Liver (tissue), 10 donors: ENCODE measurements at places on chromosomes 11 and 22. TPM values are rescaled to one million over a fixed set of nuclear protein-coding genes. Genes with fewer than 3 reads are reported as not detected.

Gene CARD18
- total RNA-seq, result not detected

Gene SIK3
- total RNA-seq, result 17.6 TPM

Gene CARD16
- total RNA-seq, result 10.0 TPM

Gene TEF
- total RNA-seq, result 8.8 TPM

Gene SULT4A1
- 0.08 TPM for total RNA-seq

Gene CLTCL1
- total RNA-seq, result 4.8 TPM

Gene C22orf23
- not detected for total RNA-seq

Gene OR52N4
- 0.14 TPM for total RNA-seq

Gene GLYAT
- total RNA-seq, result 142 TPM

Gene PKDREJ
- 0.05 TPM for total RNA-seq

Gene CAVIN3
- total RNA-seq, result 4.0 TPM

Gene ANO5
- total RNA-seq, result 1.3 TPM

Gene INS
- total RNA-seq, result 0.37 TPM

Gene LRRC56
- 0.17 TPM for total RNA-seq

Gene GLB1L3
- not detected for total RNA-seq

Gene CYTH4
- 9.9 TPM for total RNA-seq

Gene GTSE1
- 13.9 TPM for total RNA-seq

Gene P2RX6
- total RNA-seq, result 0.59 TPM

Gene PHETA2
- total RNA-seq, result 5.1 TPM

Gene APOBEC3F
- total RNA-seq, result 4.5 TPM

Gene HSPB2
- total RNA-seq, result not detected

Gene RAB36
- total RNA-seq, result 0.42 TPM

Gene SNAP29
- total RNA-seq, result 10.5 TPM

Gene SPA17
- 1.2 TPM for total RNA-seq

Gene KRTAP5-7
- total RNA-seq, result 0.19 TPM

Gene RBMXL2
- 0.05 TPM for total RNA-seq

Gene TMEM151A
- total RNA-seq, result 0.05 TPM

Gene FBLN1
- 4.3 TPM for total RNA-seq

Gene NPAS4
- total RNA-seq, result not detected

Gene CRYBB3
- total RNA-seq, result not detected

Gene SYCE3
- total RNA-seq, result 2.2 TPM

Gene PLEKHA7
- 6.1 TPM for total RNA-seq

Gene CCDC15
- 3.5 TPM for total RNA-seq

Gene TCN2
- total RNA-seq, result 12.4 TPM

Gene FUT4
- 1.9 TPM for total RNA-seq

Gene YAP1
- 65.6 TPM for total RNA-seq

Gene PLAAT2
- not detected for total RNA-seq

Gene JHY
- 0.25 TPM for total RNA-seq

Gene MUC5AC
- total RNA-seq, result not detected

Gene MMP7
- not detected for total RNA-seq
